Stimulated activated CD4-positive, alpha-beta T cell treated with anti-CD3 and anti-CD28 coated beads, Interleukin-15, amount 100 ng/mL, for 1 hour (primary cell): ENCODE measurements at places on chromosomes 5 and 9.

DNA sequence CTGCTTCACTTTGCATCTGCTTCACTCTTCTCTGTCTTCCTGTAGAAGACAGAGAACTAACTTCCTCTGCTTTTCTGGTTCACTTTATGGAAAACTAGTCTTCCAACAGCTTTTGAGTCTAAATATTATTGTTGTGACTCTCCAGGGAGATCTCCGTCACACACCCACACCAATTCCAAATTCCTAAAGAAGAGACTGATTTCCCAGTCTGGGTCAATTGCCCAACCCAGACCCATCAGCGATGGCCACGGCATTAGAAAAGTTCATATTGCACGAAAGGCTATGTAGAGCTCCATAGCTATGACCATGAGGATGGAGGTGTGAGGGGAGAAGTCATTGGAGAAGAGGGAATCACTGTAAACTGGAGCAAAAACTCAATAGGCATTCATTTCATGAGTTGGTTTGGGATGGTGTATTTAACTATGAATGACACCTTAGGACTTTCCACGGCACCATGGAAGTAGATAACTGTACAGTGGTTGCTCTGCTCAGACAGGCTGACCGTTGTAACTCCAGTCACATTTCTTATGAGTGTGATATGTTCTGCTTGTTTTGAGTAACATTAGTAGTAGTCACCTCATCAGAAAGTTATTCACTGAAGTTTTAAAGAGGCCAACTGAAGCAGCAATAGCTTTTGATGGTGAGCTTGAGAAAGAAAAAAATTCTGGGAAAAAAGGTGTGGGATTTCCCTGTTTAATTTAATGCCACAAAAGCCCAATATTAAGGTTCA lies 78.1 kb upstream of the MAMDC2 start:
- DNase-seq: no peak

- DNase-seq: no peak
Observed at GRCh38 chr5:170636206-170636605, 132.4 kb downstream of the KCNIP1 start.

- DNase-seq: no peak
Observed at GRCh38 chr5:115657125-115657880, 31.5 kb upstream of the TMED7 start.

GRCh38 chr9:91223000-91223399 lies 138.7 kb downstream of the AUH start:
- DNase-seq: no peak

- DNase-seq: no peak
Observed at GRCh38 chr9:136697821-136698526, 10.7 kb upstream of the AGPAT2 start.

DNA sequence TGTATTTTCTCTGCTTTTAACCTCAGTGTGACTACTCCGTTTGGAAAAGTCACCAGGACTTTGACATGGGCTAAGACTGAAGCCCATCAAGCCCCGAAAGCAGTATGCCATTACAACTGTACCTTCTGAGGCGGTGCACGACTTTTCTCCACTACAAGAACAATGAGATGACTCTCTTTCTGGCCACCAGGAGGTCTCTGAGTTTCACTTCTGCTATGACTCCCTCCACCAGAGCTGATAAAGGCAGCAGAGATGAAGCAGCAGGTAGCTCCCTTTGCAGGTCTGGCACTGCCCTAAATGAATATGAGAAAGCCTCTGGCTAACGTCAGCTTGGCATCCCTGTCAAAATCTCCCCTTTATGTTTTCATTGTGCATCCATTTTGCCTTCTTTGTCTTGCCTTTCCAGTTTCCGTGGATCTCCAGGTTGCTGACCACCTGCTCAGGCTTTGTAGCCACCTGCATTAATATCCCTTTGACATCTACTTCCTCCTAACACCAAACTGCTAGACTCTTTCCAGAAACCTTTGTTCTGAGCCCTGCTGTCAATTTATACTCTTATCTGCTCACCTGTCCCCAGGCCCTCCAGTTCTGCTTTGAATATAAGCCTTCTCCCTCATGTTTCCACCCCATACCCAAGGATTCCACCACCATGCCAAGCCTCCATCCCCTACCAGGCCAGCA lies 221.7 kb downstream of the ZNF608 start:
- DNase-seq: no peak

DNA sequence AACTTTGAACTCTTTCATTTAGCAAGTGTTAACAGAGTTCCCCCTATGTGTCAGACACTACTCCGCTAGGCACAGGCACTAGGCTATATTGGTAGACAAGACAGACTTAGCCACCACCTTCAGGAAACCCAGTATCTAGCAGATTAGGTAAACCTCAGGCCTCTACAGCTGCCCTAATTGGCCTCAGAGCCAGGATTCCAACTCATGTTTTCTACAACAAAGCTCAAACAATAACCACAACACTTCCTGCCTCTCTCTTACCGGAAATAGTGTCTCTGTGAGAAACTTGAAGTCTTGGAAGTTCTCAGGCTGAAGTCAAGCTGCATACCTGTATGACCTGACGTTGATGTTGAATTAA lies 116.6 kb upstream of the SLC44A1 start:
- peak; percentile 10 for DNase-seq

DNA sequence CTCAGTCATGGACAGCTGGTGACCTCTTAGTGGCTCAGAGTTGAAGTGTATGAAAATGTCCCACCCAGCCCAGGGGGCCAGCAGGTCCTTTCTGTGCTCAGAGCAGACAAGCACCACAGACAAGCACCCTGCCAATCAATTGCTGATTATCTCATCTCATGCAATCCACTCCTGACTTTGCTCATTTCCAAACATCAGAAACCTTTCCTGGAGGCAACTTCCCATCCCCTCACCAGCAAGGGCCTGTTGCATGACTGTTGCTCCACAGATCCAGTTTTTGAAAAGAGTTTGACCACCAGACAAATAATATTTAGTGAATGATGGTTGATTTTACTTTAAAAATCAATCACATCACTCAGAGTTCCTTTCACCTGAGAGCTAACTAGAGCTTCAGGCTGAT lies 397.3 kb upstream of the KLF4 start:
- DNase-seq: no peak

- DNase-seq: no peak
Observed at GRCh38 chr5:78626009-78626571, 22.5 kb downstream of the LHFPL2 start.

- DNase-seq: no peak
Observed at GRCh38 chr9:98989036-98990000, 45.6 kb downstream of the COL15A1 start.

- peak; percentile 23 for DNase-seq
Observed at GRCh38 chr5:179858241-179858585, 404 bp downstream of the MRNIP start.

DNA sequence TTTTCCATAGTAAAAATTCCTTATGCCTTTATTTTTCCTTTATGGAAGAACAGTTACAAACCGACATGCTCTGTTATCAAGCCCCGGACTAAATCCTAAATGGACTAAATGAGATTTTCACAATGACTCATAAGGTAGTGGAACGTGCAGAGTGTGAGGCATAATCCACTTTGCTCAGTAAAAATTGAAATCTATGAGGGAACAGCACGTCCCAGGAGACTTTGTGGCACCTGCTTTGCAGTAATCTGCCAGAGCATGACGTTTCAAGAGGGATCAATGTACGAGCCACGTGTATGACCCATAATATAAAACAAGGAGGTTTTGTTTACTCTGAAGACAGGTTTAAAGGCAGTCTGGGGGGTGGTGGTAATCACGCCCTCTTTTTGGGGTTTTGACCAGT lies 83.8 kb upstream of the GNA14 start:
- no peak for DNase-seq
